Caki2 (cell line): ENCODE measurements at places on chromosomes 2 and 18. TPM values are rescaled to one million over a fixed set of nuclear protein-coding genes. Genes with fewer than 3 reads are reported as not detected.

The GPR17 gene
- not detected in 2 replicates for total RNA-seq

The CCDC141 gene
- 0.12 TPM in 1 of 2 replicates, not detected in the other for total RNA-seq

The SULT6B1 gene
- total RNA-seq = not detected in 2 replicates

The NBAS gene
- total RNA-seq = 19.7 and 28.8 TPM in 2 replicates

- no peak for DNase-seq
Measured at GRCh38 chr2:197838036-197838435, 33.6 kb downstream of the PLCL1 start.

GRCh38 chr2:236014408-236015131 lies 153.6 kb downstream of the GBX2 start:
- no peak for DNase-seq

- no peak for DNase-seq
Measured at GRCh38 chr18:63586431-63586830, 712 bp upstream of the SERPINB13 start.

DNA sequence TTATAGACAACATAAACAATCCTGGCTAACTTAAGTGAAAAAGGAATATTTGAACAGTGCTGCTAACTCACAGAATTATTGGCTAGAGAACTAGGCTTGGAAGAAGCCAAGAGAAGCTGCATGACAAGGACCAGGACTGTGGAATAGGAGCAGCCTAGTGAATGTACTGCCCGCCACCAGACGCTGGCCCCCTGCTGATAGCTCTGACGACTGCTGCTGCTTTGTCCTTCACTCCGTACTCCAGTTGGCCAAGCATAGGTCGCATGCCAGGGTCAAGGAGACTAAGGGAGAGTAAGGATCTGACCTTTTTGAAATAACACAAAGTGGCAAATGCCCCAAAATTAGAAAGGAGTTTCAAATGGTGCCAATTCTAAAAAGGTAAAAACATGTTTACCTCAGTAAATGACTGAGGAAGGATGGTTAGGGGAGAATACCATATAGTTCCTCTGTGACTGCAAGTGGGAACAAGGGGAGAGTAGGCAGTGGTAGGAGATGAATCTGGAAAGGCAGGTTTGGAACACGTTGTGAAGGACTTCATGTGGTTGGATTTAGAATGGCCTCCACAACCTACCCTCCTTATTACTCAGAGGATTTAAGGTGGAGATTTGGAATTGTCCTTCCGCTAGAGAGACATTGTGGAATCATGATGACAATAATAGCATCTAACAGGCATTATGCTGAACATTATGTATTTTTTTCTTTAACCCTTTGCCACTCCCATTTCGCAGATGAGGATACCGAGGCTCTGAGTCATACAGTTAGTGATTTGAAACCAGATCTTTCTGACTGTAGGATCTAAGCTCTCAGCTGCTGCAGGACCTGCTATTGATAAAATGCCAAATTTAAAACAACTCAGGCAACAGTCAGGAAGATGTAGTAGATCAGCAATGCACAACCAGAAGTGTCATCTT lies 19.5 kb downstream of the STRADB start:
- no peak for DNase-seq

DNA sequence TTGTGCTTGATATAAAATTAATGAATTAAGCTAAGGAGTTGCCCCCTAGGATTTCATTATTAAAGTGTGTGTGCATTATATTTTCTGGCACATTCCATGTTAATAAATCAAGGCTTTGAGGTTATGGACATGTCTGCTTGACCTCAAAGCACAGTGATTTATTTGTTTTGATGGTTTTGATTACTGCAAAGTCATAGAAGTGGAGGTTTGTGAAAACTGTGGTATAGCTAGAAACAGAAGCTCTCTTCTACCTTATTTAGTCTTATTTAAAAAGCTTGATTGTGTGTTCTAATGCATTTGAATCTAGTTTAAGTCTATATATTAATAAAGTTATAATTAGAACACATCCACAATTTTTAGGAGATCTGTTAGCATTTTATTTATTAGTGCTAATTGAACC lies 32.2 kb downstream of the DOK6 start:
- DNase-seq = no peak

DNA sequence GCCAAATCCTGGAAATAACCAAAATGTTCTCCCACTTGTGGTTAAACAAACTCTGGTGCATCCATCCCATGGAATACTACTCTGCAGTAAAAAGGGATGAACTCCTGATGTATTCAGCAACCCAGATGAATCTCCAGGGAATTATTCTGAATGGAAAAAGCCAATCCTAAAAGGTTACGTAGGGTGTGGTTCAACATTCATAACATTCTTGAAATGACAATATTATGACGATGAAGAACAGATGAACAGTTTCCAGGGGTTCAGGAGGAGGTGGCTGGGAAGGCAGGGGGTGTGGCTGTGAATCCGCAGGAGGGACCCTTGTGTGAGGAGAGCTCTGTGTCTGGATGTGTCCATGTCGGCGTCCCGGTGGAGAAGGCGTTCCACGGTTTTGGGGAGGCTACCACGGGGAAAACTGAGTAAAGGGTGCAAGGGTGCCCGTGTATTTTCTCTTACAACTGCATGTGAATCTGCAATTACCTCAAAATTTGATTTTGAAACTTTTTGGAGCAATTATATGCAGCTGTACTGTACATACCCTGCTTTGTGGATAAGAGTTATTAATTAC lies 47.3 kb downstream of the KCNG2 start:
- no peak for DNase-seq

DNA sequence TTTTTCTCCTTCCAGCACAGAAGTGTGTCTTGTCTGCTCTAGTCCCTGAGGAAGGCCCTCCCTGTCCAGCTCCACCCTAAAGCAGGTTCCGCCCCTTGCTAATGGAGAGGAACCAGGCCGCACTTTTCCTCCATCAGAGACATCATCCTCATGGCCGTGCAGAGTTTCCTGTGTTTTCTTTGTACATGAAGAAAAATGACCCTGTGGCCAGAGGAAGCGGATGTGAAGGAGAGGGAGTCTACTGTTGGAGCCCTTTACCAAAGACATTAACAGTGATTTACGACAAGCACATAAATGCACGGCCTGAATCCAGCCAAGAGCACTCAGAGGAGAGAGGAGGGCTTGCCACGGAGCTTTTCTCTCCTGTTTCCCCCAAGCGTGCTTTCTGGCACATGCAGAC lies 109.5 kb downstream of the RNF144A start:
- DNase-seq = no peak

DNA sequence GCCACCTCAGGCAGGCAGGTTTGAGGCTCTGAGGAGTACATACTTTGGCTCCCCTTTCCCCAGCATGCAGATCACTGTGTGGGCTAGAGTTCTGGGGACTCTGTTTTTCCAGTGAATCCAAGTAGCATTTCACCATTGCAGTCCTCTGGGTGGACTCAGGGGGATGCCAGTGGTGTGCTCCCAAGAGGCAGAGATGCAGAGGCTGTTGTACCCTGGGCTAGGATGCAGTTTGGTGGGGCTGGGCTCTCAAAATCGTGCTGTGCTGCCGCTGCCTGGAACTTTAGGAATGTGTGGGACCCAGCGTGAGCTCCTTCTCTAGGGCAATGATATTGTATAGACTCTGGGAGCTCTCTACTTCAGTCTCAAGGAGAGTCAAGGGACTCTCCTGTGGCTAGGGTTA lies 104.9 kb downstream of the MYO3B start:
- no peak for DNase-seq

DNA sequence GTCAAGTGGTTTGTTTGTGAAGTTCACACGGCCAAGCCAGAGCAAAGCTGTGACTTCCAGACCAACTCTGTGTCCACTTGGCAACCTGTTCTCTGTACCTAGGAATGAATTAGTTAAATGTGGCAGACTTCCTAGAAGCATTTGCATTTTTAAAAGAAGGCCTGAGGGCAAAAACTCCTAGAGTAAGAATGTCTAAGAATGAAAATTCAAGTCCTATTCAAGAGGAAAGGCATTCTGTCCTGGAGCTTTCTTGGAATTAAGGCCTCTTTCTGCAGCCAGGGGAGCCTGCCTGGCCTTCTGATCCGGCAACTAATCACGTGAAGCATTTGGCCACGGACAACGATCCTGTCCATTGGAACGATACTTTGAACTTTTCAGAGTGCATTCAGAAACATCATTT lies 155.0 kb downstream of the SETBP1 start:
- DNase-seq = no peak

DNA sequence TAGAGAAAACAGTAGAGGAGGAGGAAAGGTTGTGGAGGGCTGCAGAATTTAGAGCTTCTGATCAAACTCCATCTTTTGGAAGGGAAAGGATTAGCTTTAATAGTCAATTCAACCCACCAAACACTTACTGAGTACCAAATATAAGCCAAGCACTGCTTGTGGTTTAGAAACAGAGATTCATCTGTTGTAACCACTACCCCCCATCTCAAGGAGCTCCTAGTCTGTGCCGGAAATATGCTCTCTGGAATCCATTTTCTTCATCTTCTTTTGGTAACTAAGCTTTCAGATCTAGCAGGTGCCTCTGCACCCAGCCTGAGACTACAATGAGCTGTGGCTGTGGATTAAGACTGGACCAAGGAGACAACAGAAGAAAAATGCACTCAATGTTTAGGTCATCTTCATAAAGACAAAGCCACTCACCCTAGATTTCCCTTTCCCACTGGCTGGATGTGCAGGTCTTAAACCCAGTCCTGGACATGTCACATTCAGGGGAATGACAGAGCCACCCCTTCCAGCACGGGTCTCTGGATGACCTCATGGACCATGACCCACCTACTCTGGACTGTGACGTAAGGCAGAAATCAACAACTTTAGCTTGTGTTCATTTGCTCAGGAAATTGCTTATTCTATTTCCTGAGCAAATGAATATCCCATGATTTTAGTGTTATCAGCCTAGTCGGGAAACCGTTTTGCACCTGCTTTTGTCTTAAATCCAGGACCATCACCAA lies 52.9 kb downstream of the EPB41L3 start:
- no peak for DNase-seq

GRCh38 chr2:102428573-102428972 lies 5.6 kb downstream of the IL18RAP start:
- no peak for DNase-seq

DNA sequence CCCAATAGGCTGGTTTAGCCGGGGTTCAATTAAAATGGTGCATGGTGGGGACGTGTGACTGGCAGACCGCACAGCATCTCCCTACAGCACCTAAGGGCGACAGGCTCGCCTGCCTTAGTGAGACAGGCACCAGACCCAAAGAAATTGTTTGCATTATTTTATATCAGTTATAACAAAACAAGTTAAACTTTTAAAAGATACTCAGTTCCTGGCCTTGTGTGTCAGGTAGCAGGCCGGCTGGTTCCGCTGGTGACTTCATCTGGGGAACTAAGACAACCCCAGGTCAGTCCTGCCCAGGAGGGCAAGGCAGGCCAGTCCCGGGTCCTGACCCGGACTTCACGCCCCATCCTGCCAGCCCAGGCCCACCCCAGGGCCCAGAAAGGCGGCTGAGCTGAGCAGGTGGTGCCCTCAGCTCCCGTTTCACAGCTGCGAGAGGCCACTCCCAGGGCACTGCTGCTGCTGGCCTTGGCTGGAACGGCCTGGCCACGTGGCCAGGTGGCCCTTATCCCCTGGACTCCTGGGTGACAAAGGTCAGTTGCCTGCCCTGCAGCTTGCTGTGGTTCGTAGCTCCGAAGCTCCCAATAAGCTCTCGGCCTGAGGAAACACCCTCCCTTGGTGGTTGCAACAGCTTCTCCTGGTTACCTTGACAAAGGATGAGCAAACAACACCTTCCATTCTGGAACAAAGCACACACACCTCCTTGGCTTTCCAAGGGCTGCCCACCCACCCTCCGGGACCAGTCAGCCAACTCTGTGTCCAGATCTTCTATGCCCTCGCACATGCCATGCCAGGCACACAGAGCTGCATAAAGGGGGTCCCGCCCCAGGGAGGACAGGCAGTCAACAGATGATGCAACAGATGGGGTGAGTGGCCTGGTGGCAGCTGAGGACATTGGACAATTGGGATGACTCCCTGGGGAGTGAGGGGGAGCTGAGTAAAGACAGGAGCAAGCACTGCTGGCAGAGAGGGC lies 11.3 kb upstream of the AGXT start:
- DNase-seq = no peak

- DNase-seq = no peak
Measured at GRCh38 chr18:80154293-80154692, 45.2 kb downstream of the ADNP2 start.

- no peak for DNase-seq
Measured at GRCh38 chr18:63730773-63731172, 28.0 kb downstream of the SERPINB11 start.

DNA sequence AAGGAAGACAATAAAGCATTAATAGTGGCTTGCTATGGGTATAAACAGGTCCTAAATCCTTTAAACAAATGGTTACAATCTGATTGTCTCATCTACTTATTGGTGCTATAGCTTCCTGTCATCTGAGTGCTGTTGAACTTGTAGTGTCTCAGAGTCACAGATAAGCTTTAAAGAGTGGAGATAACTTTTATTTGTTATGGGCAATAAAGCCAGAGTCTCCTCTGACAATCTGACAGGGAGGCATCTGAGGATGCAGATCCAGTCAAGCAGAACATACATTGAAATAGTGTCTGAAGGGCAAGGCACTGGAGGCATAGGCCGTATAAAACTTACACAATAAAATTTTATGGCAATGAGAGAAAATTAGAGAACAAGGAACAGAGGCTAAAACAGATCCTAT lies 1132.4 kb upstream of the CDH2 start:
- DNase-seq = no peak

DNA sequence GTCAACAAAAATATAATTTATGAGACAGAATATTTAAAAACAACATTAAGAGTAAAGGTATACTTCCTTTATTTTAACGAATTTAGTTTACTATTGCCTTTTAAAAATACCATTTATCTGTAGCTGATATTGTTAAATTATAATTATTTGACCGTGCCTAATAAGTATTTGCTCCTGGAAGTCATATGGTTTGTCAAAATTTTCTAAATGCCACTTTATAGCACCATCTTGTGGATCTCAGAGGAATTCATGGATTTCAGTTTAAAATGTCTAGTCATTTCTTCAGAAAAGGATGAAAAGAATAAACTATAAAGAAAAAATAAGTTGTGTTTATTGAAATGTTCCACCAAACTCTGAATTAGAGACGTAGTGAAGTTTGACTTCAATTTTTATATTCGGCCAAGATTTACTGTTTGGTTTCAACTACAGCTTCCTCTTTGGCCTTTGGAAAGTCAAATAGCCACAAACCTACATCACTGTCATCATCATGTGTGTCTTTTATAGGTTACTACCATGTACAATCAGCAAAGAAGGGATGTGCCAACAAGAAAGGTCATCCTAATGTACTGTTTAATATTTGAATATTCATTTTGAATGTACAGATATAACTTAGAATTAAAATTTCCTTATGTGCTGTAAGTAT lies 10.3 kb upstream of the FTCDNL1 start:
- DNase-seq = peak; percentile 15
